Stomach (tissue), 19 donors: ENCODE measurements at places on chromosomes 16 and 17.

DNA sequence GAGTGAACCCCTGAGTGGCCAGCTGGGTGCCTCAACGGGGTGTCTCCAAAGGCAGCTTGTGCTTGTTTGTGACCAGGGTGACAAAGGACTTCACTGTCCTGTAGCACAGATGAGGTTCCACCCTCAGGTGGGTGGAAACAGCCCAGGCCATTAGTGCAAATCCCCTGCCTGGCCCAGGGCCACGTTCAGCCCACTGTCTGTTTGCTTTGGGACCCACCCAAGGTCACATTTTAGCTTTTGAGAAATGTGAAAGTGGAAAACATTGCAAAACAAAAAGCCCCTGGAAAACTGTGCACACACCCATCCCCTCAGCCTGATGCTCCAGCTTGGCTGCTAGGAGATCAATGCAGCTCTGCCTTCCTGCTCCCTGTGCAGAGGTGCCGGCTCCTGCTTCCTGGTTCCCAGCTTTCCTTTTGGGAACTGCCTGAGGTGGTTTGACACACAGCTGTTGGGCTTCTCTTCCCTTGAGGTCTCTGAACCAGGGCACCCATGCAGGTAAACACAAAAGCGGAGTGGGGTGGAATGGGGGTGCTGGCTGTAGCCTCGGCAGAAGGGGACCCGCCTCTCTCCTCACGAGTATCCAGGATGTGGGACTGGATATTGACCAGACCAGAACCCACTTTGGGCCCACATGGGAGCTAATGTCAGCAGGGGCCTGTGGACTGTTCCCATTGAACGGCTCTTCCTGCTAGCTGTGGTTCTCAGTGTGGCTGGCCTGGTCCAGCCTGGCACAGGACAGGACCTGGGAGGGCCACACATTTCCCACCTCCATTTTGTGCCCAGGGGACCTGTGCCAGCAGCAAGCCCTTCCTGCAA lies 7.9 kb upstream of the SPHK1 start:
- H3K27me3 ChIP-seq = peaks cover 7% of the 10 kb centered on the region
- DNase-seq = no peak
- H3K4me1 ChIP-seq = peaks cover 4% of the 10 kb centered on the region
- no peaks in the 10 kb centered on the region for H3K36me3 ChIP-seq
- no peak overlapping the region for H3K4me3 ChIP-seq

- H3K36me3 ChIP-seq = no peaks in the 10 kb centered on the region
- no peak overlapping the region for H3K27ac ChIP-seq
- DNase-seq = no peak
- no peak overlapping the region for H3K4me3 ChIP-seq
- H3K27me3 ChIP-seq = no peaks in the 10 kb centered on the region
Observed at GRCh38 chr16:25988084-25988483, 296.3 kb downstream of the HS3ST4 start.

- peaks cover 6% of the 10 kb centered on the region for H3K4me1 ChIP-seq
- H3K36me3 ChIP-seq = no peaks in the 10 kb centered on the region
- no peak for DNase-seq
- no peak overlapping the region for H3K4me3 ChIP-seq
- no peak overlapping the region for H3K27ac ChIP-seq
- no peaks in the 10 kb centered on the region for H3K27me3 ChIP-seq
Observed at GRCh38 chr16:75131081-75131480, 14.5 kb upstream of the LDHD start.

GRCh38 chr17:34584805-34585416 lies 5.5 kb downstream of the TMEM132E start:
- H3K36me3 ChIP-seq = no peaks in the 10 kb centered on the region
- DNase-seq = peak; percentile 68
- no peak overlapping the region for H3K27ac ChIP-seq
- no peak overlapping the region for H3K4me3 ChIP-seq
- H3K27me3 ChIP-seq = peaks cover 64% of the 10 kb centered on the region
- peaks cover 22% of the 10 kb centered on the region for H3K4me1 ChIP-seq

DNA sequence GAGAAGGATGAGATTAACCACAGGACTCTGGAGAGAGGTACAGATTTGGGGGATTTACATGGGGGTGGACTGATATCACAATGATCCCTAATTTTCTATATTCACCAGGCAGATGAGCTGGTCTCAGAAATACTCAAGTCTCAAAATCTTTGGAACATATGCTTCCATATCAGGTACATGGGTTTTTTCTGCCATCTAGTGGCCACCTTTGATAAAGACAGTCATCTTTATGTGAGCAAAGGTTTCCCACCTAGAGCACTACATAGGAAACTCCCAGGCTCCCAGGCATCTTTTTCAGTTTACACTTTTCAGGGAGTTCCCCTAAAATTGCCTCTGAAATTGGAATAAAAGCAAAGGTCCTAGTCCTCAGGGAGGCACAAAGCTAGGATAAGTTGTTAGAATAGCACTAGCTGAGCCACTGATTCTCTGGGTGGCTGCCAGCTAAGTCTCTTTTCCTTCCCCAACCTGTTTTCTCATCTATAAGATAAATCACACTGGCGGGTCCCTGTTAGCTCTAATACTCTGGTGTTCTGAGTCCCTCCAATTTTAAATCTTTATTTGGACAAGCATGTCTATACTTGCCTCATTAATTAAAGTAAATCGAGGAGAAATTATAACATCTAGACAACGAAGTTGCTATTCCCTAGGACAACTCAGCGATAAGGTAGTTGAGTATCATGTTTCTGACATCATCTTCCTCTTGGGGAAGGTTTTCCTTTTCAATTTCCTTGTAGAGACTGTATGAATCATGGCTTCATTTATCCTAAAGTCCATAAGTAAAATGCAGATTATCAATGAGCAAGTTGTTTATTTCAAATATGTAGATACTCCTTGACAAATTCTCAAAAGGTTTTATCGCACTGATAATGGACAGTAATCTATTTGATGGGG lies 19.0 kb upstream of the MON1B start:
- no peak for DNase-seq
- H3K4me3 ChIP-seq = no peak overlapping the region
- H3K4me1 ChIP-seq = no peaks in the 10 kb centered on the region
- H3K27ac ChIP-seq = no peak overlapping the region
- H3K36me3 ChIP-seq = no peaks in the 10 kb centered on the region

DNA sequence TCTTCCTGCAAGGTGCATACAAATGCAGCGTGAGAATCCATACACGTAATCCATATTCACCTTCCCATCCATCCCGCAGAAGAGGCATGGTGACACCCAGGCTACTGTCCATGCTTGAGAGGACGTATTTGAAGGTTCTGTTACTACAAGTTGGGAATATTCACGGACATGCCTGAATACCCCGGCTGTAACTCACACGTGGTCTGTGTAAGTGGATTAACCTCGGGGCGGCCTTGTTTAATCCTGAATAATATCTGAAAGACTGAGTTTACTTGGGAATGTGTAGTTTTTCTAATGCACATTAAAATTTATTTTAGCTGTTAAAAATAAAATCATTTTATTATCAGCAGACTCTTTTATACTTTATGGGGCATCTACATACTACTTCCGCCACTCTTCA lies 13.1 kb downstream of the CPSF4L start:
- H3K36me3 ChIP-seq = peaks cover 52% of the 10 kb centered on the region
- no peaks in the 10 kb centered on the region for H3K4me1 ChIP-seq
- no peak overlapping the region for H3K4me3 ChIP-seq
- DNase-seq = no peak
